ENCODE measurements at places on chromosomes 6 and 20. TPM values are rescaled to one million over a fixed set of nuclear protein-coding genes. Genes with fewer than 3 reads are reported as not detected.

- H3K4me3 ChIP-seq = no peak overlapping the region
- H3K4me1 ChIP-seq = no peaks in the 10 kb centered on the region
- no peak for DNase-seq
- peaks cover 7% of the 10 kb centered on the region for H3K27me3 ChIP-seq
- H3K27ac ChIP-seq = no peak overlapping the region
- no peaks in the 10 kb centered on the region for H3K36me3 ChIP-seq
These were observed 136.3 kb downstream of the SLC35B3 start for GRCh38 chr6:8299034-8299433.

DNA sequence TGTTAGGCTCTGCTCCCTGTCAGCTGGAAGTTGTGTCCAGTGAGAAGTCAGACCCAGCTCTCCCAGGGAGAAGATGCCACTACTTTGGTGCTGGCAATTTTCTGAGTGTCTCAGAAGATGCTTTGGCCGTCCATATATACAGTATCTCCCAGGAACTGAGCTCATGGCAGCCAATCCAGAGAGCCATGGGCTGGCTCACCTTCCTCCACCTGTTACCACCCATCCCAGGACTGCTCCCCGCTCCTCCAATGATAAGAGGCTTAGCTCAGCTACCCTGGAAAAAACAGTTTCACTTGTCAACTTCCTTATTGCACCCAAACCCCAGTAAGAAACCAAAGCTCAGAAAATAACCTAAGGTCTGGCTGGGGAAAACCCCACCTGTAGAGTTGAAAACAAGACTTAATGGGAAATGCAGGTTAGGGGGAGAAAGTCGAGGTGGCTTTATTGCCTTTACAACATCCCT is at the start of gene BNIP5:
Gene BNIP5 (minus strand): TSS at position 110 of the 463 bp plus-strand sequence. CDS start 6,198 bp downstream, outside the sequence.
- no peak within 1 kb of the TSS for H3K27ac ChIP-seq
- no peak for DNase-seq
- H3K4me1 ChIP-seq = peaks cover 14% of the 10 kb centered on the region
- peaks cover 50% of the 10 kb centered on the region for H3K27me3 ChIP-seq

DNA sequence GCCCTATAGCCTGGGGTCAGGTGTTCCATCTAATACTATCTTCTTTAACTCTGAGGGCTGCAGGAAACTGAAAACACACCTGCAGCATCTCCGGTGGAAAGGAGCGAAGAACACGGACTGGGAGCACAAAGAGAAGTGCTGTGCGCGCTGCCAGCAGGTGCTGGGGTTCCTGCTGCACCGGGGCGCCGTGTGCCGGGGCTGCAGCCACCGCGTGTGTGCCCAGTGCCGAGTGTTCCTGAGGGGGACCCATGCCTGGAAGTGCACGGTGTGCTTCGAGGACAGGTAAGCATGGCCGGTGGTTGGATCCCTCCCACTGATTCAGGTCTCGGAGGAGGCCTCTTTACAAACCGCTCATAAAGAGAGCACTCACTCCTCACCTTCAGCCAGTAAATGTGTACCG is 15.5 kb downstream of the SYTL3 start:
- peaks cover 24% of the 10 kb centered on the region for H3K4me1 ChIP-seq
- no peaks in the 10 kb centered on the region for H3K27me3 ChIP-seq
- H3K27ac ChIP-seq = peak overlapping the region; percentile 25
- peaks cover 67% of the 10 kb centered on the region for H3K36me3 ChIP-seq

DNA sequence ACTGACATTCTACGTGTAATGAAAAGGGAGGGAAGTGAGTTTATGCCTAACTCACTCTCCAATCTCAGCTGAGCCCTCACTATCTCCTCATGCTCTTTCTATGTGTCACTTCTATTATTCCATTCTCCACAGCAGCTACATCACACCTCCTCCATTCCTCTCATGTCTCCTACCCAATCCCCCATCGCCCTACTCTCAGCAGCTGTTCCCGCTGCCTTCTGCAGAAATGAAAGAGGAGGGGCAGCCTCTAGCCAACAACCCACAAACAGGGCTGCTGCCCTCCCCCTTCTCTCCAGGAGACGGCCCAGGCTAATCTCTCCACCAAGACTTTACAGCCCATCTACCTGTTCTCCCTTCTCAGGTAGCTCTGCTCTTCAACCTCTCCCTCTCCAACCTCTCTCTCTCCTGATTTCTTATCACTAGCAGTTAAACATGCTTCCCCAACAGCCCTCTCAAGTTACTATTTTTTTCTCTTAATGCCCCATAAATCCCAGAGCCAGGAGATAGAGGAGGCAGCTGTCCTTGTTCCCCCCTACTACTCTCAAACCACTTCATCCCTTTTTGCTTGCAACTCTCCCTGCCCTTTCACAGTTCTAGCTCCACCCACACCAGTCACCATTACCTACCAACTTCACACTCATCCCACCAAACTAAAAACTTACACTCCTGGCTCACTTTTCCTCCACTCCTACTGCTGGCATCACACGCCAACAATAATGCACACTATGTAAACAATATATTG is 136.5 kb downstream of the BTBD9 start:
- no peak for DNase-seq
- no peaks in the 10 kb centered on the region for H3K36me3 ChIP-seq
- no peaks in the 10 kb centered on the region for H3K27me3 ChIP-seq
- no peak overlapping the region for H3K27ac ChIP-seq
- H3K4me1 ChIP-seq = peaks cover 2% of the 10 kb centered on the region

DNA sequence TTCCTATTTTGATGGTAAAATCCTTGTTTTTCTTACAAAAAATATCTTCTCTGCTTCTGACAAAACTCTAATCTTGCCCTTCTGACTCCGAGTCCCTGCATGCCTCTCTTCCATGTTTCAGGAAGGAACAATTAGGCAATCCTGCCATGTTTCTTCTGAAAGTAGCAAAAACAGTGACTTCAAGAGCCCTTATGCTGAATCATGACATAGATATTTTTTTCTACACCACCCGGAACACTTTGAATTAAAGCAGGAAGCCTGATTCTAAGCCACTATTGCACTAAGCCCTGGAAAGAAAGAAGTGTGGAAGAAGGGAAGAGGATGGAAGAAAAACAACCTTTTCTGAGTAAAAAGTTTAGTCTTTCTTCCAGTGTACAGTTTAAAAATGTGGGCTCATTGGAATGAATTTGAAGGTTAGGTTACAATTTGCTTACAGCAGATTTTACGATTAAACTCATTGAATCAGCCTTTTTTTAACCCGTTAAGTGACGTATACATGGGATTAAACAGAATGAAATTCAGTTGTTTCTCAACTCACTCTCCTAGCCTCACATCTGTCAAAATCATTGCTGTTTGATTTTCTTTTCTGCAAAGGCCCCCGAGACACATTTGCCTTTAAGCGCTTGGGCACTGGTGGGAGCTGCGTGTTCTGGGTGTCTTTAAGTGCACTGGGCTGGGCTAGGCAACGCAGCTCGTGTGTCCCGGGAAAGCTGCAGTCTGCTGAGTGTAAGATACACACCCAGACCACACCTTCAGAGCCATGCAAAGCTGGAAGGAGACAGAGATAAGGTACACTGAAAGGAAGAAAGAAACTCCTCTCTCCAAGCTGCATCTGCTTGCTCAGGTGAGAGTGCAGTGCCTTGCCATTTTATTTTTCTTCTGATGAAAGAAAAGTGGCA is 159.4 kb upstream of the CITED2 start:
- no peaks in the 10 kb centered on the region for H3K36me3 ChIP-seq
- no peak overlapping the region for H3K27ac ChIP-seq
- H3K4me3 ChIP-seq = no peak overlapping the region
- no peaks in the 10 kb centered on the region for H3K27me3 ChIP-seq

DNA sequence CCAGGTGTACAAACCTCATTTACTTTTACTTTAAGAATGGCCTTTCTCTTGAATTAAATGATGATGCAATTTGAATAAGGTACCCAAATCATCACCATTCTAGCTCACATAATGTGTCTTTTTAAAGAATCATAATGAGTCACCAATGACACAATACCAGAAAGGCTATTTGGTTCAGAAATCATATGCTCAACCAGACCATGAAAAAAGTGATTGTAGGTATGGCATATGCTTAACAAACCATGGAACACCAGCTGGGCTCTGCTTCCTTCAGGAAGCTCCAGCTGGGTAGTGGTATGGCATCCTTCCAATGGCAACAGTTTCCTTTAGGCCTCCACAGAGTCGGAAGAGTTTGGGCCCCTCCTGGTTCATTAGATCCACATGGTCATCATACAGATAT is 128.2 kb downstream of the FRK start:
- no peak for DNase-seq
- H3K4me1 ChIP-seq = no peaks in the 10 kb centered on the region
- H3K27me3 ChIP-seq = no peaks in the 10 kb centered on the region
- no peaks in the 10 kb centered on the region for H3K36me3 ChIP-seq
- H3K27ac ChIP-seq = no peak overlapping the region

GRCh38 chr20:49567421-49568277 is at the start of gene PTGIS:
PTGIS (minus strand) TSS chr20:49568137; CDS start chr20:49568116, 21 bp downstream.
- peaks cover 3% of the 10 kb centered on the region for H3K4me1 ChIP-seq
- no peaks in the 10 kb centered on the region for H3K36me3 ChIP-seq
- H3K27me3 ChIP-seq = peaks cover 81% of the 10 kb centered on the region
- no peak within 1 kb of the TSS for H3K27ac ChIP-seq

DNA sequence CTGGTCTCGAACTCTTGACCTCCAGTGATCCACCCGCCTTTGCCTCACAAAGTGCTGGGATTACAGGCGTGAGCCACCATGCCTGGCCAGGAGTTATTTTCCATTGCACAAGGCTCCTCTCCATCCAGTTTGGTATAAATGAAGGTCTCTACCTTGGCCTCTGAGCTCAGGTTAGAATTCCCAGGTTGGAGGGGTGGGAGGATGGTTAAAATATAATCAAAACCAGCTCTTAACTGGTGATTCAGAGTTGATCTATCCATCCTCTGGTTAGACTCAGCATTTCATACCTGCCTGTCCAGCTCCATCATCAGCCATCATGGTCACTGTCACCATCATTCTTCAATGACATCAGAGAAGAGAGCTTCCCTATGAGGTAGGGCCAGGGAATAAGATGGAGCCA is 2.6 kb upstream of the SLC22A7 start:
- peaks cover 3% of the 10 kb centered on the region for H3K27me3 ChIP-seq
- H3K36me3 ChIP-seq = no peaks in the 10 kb centered on the region
- no peak overlapping the region for H3K27ac ChIP-seq
- H3K4me1 ChIP-seq = no peaks in the 10 kb centered on the region
- no peak for DNase-seq
- H3K4me3 ChIP-seq = no peak overlapping the region

- H3K4me3 ChIP-seq = no peak overlapping the region
- DNase-seq = no peak
- H3K27me3 ChIP-seq = no peaks in the 10 kb centered on the region
- H3K4me1 ChIP-seq = peaks cover 8% of the 10 kb centered on the region
These were observed 2.5 kb upstream of the NELFCD start for GRCh38 chr20:58978351-58979190.

Gene BTNL2
- not detected for total RNA-seq

Gene C20orf144
- total RNA-seq = 0.21 TPM

Gene OR12D3
- total RNA-seq = not detected

Gene PGC
- total RNA-seq = not detected

Gene TBC1D7
- total RNA-seq = 20.2 TPM

Gene RRAGD
- 14.8 TPM for total RNA-seq

Gene ARMH2
- total RNA-seq = not detected

Gene TENT5A
- total RNA-seq = 0.76 TPM

Gene PLG
- not detected for total RNA-seq

Gene SLC26A8
- 0.06 TPM for total RNA-seq

Gene MAS1
- total RNA-seq = not detected

All from activated naive CD8-positive, alpha-beta T cell treated with anti-CD3 and anti-CD28 coated beads for 36 hours (primary cell).